ENCODE measurements at places on chromosomes 5 and 9.

DNA sequence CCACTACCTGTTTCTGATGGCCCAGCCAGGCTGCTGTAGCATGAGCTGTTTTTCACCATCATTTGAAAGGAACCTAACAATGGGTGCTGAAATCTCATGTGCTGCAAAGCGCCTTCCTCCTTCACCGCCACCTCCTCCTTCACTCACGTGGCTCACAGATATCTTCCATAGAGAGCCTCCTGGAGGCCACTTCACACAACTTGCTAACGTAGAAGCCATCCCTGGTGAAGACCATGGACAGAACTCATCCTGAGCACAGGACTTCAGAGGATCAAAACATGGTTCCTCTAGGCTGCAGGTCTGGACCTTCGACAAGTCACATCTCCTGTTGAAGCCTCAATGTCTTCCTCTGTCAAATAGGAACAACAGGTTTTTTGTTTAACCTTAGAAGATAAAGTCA is 155.5 kb upstream of the RAD23B start:
- DNase-seq = no peak

DNA sequence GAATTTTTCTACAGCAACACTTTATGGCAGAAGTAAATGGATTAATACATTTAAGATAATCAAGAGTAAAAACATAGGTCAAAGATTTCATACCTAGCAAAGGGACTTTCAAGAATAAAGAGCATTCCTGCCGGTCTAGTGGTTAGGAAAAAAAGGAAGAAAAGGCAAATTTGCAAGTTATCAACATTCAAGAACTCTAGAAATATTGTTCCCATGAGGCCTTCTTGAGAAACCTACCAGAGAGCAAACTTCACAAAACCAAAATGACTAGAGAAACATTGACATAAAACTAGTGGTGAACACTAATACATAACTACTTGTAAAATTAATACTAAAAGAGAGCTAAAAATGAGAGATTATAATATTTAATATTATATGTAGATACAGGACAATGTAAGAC is 320.2 kb upstream of the RGMB start:
- DNase-seq = no peak

DNA sequence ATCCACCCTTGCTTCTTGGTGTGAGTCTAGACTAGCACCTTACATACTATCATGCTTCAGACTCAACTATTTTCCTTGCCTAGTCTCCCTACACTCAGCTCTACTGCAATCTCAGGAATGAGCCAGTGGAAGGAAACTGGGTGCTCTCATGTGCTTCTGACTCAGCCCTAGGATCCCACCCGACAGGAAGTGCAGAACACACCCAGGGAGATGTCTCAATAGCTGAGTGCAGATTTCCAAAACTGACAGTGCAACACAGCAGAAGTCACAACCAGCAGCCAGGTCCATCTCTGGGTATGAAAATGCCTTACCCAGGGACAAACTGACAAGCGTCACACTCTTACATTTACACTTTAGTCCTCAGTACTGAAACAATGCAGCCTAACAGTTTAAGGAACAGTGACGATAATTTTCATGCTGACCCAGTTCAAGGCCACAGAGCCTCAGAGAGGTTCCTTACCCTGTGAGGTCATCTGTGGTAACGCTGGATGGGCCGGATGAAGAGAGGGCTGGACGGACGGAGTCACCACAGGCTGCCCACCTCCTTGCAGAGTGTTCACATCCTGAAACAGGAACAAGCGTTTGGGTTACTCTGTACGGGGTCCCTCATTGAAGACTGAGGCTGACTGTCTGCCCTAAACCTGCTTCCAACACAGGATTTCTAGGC is 33.0 kb downstream of the FKBP15 start:
- no peak for DNase-seq

DNA sequence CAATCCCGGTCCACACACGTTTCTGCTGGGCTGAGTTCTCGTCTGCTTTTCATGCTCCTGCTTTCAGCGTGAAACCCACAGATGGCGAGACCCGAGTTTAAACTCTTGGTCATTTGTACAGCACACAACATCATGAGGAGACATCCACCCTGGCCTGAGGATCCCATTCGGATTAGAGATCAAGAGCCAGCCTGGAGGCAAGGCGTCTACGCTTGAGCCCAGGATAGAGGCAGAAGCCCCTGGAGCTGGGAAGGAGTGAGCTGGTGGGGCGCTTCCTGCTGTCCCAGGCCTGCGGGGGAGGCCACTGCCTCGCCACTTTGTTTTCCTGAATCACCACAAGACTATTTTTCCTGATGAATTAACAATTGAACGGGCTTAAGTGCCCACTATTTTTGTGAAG is 281.9 kb upstream of the IRX4 start:
- no peak for DNase-seq

DNA sequence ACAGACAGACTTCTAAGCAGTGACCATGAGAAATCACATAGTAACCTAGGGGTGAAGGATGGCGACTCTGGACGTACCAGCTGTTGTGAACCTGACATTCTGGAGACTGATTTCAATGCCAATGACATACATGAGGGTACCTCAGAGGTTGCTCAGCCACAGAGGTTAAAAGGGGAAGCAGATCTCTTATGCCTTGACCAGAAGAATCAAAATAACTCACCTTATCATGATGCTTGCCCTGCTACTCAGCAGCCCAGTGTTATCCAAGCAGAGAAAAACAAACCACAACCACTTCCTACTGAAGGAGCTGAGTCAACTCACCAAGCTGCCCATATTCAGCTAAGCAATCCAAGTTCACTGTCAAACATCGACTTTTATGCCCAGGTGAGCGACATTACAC is 38.0 kb upstream of the CCDC152 start:
- peak; percentile 10 for DNase-seq

DNA sequence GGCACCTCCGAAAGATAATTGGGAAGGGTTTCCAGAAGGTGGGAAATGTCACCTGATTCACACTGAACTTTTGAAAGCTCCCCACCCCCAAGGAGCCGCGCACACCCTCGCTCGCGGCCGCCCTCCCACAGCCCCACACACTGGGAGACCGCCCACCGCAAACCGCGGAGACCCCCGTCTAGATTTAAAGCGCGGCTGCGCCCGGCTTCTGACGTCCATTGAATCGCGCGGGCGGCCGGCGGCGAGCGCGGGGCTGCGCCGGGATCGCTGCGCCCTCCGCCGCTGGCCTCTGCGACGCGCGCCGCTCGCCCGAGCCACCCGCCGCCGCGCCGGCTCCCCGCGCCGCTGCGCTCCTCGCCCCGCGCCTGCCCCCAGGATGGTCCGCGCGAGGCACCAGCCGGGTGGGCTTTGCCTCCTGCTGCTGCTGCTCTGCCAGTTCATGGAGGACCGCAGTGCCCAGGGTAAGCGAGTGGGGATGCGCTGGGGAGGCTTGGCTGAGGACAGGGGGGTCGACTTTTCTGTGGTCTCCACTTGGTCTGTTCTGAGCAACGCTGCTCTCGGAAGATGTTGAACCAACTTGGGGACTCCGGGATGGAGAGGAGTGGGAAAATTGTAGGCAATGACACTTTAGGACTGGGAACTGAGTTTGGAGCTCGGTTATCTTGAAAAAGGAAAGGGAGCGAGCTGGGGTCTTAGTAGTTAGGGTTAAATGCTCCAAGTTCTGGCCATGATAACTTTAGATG is at the start of gene FST:
TSS of gene FST (plus strand) at position 214 of the 743 bp plus-strand sequence. CDS start at position 377, 163 bp downstream.
- DNase-seq = no peak

DNA sequence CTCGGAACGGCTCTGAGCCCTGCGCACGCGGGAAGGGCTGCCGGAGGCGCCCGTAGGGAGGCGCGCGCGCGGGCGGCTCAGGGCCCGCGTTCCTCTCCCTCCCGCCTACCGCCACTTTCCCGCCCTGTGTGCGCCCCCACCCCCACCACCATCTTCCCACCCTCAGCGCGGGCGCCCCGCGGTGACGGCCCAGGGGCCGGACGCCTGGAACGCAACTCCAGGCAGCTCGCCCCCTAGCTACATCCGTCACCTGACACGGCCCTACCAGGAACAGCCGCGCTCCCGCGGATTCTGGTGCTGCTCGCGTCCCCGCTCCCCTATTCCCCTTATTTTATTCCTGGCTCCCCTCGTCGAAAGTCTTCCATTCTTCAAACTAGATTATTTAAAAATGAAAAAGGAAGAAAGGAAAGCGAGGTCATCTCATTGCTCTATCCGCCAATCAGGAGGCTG is at the start of gene CDKN2B-AS1:
TSS of gene CDKN2B-AS1 (plus strand) at position 236 of the 450 bp plus-strand sequence.
- peak; percentile 38 for DNase-seq

DNA sequence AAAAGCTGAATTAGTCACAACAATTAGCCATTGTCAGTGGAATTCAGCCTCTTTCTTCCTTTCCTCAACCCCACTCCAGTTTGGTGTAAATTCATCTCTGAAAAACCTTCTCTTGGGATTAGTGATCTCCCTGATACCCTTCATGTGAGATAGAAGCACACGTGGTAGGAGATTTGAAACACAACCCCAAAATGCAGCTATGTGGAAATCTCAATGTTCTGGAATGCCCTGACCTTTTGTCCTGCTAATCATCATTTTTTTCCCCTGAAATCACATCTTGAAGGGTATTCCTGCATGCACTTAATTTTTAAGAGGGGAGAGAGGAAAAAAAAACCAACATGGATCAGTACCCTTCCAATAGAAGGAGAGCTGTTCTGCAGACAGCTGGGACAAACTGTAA is 612.6 kb downstream of the EBF1 start:
- no peak for DNase-seq

- no peak for DNase-seq
Observed at GRCh38 chr5:136066661-136067271, 38.0 kb downstream of the TGFBI start.

DNA sequence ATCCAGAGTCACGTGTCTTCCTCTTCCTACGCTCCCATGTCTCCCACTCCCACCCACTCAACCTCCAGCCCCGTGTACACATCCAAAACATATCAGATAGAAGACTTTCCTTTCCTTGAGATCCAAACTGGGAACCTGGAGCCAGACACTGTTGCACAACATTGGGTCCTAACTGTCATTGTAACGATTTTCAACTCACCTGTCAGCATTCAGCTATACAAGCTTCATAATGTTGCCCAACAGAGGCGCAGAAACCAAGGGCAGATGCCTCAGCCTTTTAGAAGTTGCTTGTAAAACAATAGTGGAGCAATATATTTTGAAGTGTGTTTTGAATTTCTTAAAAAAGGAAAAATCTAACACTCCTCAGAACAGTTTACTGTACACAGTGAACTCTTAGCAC is 84.9 kb upstream of the GLIS3 start:
- DNase-seq = no peak

DNA sequence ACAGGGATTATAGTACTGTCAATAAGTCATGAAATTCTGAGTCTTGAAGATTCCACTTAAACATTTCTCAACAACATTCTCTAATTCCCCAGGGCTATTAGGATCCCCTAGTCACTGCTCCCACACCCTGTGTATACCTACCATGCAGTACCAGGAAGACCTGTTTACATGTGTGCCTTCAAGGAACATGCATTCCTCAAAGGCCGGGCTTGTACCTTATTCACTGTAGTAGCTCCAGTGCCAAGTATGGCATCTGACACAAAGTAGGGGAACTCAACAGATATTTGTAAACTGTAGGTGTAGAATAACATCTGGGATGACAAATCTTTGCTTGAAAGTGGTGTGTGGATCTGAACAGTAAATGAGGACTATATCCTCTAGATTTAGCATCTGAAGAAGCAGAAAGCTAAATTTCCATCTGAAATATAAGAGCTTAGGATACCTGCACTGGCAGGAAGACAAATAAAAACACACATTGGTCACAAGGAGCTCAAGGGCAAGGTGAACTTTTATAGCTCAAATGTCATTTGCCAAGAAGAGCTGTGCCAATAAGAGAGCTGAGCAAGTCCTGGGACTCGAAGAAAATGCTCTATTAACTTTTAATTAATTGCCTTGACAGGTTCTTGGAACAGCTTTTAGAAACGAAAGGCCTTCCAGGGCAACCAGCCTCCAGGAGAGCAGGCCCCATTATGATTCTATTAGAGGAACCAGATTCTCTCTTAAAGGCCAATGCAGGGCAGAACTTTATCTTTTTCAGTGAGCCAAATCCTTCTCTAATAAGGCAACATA is 52.3 kb upstream of the MYOT start:
- no peak for DNase-seq

DNA sequence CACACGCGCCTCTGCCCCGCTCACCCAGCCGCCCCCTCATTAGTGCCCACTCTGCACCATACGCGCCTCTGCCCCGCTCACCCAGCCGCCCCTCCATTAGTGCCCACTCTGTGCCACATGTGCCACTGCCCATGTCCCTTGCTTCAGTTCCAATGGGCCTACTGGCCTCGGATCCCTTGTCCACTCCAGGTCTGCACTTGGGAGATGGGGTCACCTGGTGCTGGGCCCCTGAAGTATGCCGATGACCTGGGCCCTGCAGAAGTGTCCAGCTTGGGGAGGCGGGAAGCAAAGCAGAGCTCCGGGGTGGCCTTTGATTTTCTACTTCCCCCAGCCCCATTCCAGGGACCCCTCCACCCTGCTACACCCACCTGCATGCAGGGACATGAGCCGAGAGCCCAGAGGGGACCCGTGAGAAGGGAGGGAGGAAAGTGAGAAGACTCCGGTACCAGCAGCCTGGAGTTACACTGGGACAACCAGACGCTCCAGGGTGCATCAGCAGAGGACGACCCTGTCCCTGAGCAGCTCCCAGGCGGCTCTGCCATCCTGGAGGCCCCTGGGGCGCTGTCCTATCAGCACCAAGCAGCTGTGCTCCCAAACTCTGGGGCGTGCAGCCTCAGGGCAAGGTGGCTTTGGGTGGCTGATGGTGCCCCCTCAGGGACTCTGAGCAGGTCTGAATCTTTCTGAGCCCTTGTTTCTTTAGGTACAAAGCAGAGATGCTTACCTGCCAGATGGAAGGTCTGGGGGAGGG is 140.8 kb downstream of the RXRA start:
- no peak for DNase-seq

- no peak for DNase-seq
Observed at GRCh38 chr5:103464835-103465484, 97.6 kb downstream of the NUDT12 start.

DNA sequence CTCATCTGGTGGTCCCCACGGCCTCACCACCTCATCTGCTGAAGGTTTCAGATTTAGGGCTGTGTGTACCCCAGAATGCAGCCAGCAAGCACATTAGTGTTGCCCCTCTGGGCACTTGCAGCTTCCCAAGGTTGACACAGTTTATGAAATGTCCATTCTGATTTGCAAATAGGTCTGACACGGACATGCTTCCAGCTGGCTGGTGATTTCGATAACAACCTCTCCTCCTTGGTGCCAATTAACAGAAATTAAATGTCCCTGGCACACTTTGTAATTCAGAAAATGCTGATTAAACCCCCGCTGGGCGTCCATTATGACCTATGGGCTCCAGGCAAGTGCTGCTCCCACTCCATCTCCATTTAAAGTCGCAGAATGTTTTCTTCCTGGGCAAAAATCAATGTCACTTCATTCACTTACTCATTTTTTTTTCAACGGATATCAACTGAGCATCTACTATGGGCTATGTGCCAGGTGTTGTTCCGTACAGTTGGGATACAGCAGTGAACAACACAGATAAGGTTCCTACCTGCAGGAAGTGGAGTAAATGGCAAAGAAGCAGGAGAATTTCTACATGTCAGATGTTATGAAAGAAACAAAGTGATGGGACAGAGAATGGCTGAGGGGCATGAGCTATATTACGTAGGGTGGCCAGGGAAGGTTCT is 32.0 kb downstream of the PLAC8L1 start:
- no peak for DNase-seq

DNA sequence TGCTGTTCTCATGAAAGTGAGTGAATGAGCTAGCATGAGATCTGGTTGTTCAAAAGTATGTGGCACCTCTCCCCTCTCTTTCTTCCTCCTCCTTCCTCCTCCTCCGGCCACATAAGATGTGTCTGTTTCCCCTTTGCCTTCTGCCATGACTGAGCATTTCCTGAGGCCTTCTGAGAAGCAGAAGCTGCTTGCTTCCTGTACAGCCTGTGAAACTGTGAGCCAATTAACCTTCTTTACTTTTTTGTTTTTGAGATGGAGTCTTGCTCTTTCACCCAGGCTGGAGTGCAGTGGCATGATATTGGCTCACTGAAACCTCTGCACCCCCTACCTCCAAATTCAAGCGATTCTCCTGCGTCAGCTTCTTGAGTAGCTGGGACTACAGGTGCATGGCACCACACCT is 6.1 kb downstream of the S100Z start:
- no peak for DNase-seq

Measured in T-helper 1 cell (primary cell).